Effector CD8-positive, alpha-beta T cell (primary cell): ENCODE measurements at places on chromosomes 12 and 14.

GRCh38 chr14:57884175-57884574 lies 18.3 kb upstream of the SLC35F4 start:
- no peak for DNase-seq

- no peak for DNase-seq
Measured at GRCh38 chr12:9319044-9319841, 111.0 kb upstream of the PZP start.

- DNase-seq = no peak
Measured at GRCh38 chr12:23084236-23084995, 459.4 kb downstream of the ETNK1 start.

- DNase-seq = no peak
Measured at GRCh38 chr12:101698800-101699347, 1.4 kb downstream of the CHPT1 start.

GRCh38 chr14:104094709-104095425 lies 9.4 kb downstream of the ASPG start:
- DNase-seq = peak; percentile 54

DNA sequence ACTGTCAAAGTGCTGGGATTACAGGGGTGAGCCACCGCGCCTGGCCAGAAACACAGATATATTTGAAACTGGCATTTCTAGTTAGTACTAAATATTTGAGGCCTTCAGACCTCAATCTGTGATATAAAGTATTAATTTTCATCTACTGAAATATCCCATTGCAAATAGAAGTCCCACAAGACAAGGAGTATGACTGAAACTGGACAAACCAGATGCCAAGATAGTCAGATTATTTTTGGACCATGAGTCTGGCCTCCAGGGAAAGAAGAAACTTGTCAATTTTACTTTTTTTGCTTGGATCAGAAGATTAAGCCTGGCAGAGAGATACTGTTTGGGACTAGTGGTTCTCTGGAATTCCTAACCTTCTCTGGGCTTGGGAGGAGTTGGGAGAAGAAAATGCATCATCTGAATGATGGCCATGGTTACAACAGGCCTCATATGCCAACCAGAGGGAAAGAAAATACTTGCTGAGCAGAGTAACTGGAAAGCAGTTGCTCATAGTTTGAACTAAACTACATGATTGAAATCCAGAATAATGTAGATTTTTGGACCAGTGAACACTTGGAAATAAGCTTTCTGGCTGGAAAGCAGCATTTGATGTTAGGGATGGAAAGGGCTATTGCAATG lies 2.9 kb upstream of the SMOC1 start:
- no peak for DNase-seq

- DNase-seq = no peak
Measured at GRCh38 chr14:71204231-71204630, 297.0 kb downstream of the PCNX1 start.

GRCh38 chr12:57430931-57431566 lies at the start of gene R3HDM2:
Gene R3HDM2 (minus strand): TSS chr12:57431043. CDS start chr12:57310428, 120,615 bp downstream.
- peak; percentile 88 for DNase-seq

DNA sequence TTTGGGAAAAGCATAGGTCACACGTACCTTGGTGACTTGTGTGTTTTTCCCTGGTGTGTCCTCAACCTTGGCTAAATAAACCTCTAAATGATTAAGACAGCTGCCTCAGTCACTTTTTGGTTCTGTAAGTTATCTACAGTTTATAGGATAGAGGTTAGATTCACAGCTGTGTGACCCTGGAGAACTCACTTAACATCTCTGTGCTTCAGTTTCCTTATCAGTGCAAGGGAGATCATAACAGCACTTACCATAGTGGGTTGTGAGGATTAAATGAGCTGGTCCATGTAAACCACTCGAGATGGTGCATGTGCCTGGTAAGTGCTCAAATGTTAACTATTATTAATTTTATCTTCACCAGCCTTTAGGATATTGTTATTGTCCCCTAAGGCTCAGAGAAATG lies 35.4 kb upstream of the CHST11 start:
- no peak for DNase-seq

DNA sequence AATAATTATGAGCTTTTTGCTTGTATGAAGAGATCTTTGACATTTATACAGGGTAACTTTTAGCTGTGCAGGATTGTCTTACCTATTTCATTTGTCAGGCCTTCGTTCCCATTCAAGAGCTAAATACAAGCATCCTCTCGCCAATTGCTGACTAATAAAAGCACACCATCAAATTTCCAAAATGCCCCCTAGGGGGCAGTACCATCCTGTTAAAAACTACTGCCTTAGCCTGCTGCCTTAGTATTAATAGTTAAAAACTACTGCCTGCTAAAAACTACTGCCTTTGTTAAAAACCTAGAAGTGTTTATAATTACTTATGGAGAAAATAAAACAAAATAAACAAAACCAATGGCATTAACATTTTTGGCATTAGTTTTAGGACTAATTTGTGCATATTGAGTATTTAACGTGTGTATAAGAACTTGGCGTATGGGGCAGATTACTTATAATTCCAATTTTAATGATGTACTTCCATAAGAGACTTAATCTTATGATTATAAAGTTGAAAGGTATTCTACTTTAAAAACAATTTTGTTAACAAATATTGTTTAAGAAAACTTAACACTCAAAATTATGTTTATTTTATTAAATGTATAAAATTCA lies 3.0 kb upstream of the IFI27L2 start:
- peak; percentile 37 for DNase-seq

GRCh38 chr12:65532162-65532561 lies 253.7 kb downstream of the MSRB3 start:
- DNase-seq = no peak

- no peak for DNase-seq
Measured at GRCh38 chr12:93782853-93783252, 105.7 kb downstream of the CRADD start.

DNA sequence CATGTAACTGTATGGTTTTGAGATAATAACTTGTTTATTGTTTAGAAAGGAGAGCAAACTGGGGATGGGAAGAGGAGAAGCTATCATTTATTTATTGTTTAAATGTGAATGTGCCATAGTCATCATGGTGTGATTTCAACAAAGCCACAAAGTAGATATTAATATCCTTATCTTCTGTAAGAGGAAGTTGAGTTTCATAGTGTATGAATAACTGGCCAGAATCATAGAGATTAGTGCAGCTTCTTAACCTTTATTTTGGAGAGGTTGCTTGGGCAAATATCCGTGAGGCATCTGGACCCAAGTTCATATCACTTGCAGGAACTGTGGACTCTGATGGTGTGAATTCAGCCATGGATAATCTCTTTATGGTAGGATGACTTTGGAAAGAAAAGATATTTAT lies 26.8 kb upstream of the LYZ start:
- DNase-seq = no peak

GRCh38 chr14:88667555-88668273 lies 104.9 kb downstream of the ZC3H14 start:
- DNase-seq = no peak

- DNase-seq = no peak
Measured at GRCh38 chr12:73678335-73678734, 859.3 kb upstream of the ATXN7L3B start.

GRCh38 chr12:57332646-57333312 lies 81.8 kb upstream of the STAC3 start:
- DNase-seq = no peak

DNA sequence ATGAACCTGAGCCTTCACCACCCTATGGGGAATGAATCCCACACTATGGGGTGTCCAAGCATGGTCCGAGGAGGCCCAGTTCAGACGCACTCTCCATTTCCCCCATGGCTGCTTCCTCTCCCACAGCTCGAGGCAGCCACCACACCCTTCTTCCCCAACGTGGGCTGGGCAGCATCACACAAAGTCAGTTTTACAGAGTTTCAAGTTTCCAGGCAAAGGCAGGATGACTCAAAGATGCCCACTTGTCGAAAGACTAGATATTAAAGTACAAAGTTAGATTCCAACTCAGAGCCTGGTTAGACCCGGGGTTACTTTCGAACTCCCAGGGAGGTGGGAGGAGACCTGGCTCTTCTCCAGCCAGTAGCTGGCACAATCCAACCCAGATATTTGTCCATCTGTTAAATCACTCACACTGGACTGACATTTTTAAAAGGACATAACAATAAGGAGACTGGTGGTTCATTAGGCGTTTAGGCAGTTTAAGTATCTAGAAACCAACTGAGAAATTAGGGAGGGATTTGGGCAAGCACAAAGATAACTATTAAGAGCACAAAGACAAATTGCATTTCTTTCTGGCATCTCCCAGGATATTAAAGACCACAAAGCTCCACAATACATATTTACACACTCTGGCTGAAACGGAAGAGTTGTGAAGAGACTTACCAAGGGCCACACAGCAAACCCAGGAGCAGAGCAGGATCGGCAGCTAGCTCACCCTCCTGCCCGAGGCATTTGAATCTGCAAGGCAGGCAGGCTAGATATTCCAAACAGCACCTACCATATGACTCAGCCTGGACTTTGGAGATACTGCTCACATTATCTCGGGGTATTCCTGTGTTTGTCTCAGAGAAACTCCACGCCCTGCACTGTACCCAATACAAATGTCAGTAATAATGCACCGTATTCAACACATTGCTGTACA lies 34.8 kb downstream of the TMCC3 start:
- no peak for DNase-seq

DNA sequence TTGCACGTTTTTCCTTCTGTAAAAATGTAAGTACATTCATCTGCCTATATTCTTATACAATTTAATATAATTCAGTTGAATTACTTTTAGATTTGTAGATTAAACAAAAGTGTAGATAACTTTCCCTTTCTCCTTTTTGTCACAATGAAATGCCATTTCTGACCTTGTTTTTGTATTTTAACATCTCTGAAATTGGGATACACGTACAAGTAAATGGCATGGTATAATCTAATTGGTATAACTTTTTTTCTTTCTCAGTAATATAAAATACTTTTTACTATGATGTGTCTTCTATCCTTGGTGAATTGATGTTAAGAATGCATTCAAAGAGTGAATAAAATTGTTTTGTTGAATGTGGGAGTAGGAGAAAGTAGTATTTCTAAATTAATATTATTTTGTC lies 210.0 kb downstream of the ERC1 start:
- DNase-seq = no peak

GRCh38 chr12:93061473-93062419 lies 132.7 kb upstream of the EEA1 start:
- no peak for DNase-seq

GRCh38 chr14:96905065-96905464 lies 107.9 kb downstream of the VRK1 start:
- DNase-seq = no peak

GRCh38 chr14:69358966-69359365 lies 39.1 kb downstream of the ERH start:
- DNase-seq = no peak

GRCh38 chr14:67553547-67553946 lies 20.5 kb downstream of the PLEKHH1 start:
- DNase-seq = no peak

DNA sequence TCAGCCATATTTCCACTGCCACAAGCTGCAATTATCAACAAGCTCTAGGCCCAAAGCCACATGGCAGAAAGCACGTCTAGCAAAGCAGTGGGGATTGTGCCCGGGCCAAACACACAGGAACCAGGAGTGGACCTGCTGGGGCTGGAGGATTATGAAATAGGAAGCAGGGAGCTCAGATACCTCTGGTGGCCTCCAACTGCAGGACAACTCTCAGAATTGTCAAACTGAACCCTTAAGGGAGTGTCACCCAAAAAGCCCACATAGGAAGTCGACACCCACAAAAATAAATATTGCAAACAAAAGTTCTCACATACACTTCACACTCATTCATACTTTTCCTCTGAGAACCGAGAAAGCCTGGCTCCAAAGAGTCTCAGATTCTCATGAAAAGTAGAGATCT lies 26.1 kb downstream of the KCTD10 start:
- no peak for DNase-seq

- no peak for DNase-seq
Measured at GRCh38 chr14:83664389-83664788, 1865.6 kb upstream of the FLRT2 start.

GRCh38 chr12:94988471-94988870 lies 15.0 kb downstream of the NDUFA12 start:
- DNase-seq = no peak

DNA sequence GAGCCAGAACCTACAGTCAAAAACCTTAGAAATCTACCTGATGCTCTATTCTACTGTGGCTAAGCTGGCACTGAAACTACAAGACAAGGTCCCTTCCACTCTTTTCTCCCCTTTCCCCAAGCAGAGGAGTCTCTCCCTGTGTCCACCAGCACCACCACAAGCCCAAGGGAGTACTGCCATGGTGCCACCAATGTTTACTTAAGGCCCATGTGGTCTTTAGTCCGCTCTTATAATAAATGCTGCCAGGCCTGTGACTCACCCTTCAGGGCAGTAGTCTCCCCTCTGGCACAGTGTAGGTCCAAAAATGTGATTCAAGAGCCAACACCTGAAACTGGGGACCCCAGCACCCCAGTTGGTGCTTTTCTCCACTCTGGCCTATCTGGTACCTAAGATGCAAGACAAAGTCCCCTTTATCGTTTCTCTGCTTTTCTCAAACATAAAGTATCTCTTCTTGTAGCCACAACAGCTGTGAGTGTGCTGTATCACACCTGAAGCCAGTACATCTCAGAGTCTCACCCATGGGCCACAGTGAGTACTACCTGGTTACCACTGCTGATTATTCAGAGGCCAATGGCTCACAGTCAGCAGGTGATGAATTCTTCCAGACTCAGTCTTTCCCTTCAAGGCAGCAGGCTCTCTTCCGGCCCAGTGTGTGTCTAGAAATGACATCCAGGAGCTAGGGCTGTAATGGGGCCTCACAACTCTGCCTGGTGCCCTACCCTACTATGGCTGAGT lies 29.3 kb downstream of the SLC38A2 start:
- DNase-seq = no peak

DNA sequence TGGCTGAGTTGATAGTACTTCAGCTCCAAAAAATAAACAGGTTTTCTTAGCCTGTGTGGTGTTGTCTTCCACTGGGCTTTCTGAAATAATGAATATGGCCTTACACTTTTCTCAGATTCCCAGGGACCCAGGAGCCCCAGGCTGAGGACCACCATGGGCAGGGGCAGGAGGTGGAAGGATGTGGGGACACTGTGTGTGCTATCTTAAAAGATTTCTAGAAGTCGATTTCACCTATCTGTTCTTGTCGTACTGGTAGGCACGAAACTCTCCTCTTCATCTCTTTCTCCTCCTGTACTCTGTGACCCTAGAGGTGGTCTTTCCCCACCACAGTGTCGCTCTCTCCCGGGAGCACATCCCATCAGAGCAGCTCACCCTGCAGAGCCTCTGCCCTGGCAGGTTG lies 107.7 kb upstream of the FKBP4 start:
- no peak for DNase-seq

- no peak for DNase-seq
Measured at GRCh38 chr14:59352961-59353360, 112.2 kb downstream of the GPR135 start.

GRCh38 chr14:60630129-60630528 lies 19.1 kb downstream of the SIX1 start:
- DNase-seq = no peak

GRCh38 chr14:37707716-37708115 lies 112.3 kb downstream of the TTC6 start:
- no peak for DNase-seq

- DNase-seq = no peak
Measured at GRCh38 chr14:38500125-38500524, 244.2 kb upstream of the CLEC14A start.

GRCh38 chr12:6452245-6452943 lies 552 bp downstream of the TAPBPL start:
- no peak for DNase-seq
